ENCODE measurements at places on chromosomes 11 and 22. TPM values are rescaled to one million over a fixed set of nuclear protein-coding genes. Genes with fewer than 3 reads are reported as not detected.
A peak's percentile ranks its signal among the peaks of the same experiment; 100 is the strongest.

CYB561A3 gene
- total RNA-seq, result 13.6 TPM

DNA sequence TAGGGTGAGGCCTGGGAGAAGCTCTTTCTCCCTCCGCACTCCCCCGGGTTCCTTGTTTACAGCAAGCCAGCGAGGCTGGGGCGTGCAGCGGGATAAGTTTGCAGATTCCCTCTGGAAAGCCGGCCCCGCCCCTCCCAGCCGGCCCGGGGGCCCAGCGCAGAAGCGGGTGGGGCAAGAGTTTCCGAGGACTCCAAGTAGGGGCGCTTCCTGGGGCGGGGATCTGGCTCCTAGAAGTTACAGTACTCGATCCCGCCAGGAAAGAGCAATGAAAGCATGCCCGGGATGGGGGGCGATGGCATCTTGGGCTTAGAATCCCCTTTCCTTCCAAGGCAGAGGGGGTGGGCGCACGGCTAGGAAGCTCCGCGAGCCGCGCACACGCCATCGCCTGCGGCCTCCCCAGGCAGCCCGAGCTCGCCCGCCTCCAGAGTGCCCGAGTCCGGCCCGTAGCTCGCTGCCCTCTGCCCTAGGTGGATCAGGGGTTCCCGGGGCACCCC lies 385 bp downstream of the TST start:
- DNase-seq, result peak; percentile 55

PPP2R1B gene
- 52.8 TPM for total RNA-seq

DNA sequence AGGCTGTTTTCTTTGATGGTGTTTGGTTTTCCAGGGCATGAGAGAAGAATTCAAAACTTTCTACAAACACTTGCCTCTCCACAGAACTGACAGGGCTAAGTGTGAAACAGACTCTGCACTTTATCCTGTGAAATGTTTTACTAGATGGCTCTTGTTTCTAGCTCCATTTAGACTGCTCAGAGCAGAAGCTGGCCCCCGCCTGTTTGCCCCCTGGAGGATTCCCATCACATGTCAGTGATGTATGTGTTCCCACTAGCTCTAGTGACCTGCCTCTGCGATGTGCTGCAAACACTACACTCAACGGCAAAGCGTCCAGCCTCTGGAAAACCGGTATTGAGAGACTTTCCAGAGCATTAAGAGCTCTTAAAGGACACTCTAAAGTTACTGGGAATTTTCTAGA lies 41.4 kb upstream of the PCF11 start:
- DNase-seq, result no peak

GRCh38 chr11:64103277-64103985 lies 62.5 kb downstream of the MACROD1 start:
- no peak for DNase-seq

DNA sequence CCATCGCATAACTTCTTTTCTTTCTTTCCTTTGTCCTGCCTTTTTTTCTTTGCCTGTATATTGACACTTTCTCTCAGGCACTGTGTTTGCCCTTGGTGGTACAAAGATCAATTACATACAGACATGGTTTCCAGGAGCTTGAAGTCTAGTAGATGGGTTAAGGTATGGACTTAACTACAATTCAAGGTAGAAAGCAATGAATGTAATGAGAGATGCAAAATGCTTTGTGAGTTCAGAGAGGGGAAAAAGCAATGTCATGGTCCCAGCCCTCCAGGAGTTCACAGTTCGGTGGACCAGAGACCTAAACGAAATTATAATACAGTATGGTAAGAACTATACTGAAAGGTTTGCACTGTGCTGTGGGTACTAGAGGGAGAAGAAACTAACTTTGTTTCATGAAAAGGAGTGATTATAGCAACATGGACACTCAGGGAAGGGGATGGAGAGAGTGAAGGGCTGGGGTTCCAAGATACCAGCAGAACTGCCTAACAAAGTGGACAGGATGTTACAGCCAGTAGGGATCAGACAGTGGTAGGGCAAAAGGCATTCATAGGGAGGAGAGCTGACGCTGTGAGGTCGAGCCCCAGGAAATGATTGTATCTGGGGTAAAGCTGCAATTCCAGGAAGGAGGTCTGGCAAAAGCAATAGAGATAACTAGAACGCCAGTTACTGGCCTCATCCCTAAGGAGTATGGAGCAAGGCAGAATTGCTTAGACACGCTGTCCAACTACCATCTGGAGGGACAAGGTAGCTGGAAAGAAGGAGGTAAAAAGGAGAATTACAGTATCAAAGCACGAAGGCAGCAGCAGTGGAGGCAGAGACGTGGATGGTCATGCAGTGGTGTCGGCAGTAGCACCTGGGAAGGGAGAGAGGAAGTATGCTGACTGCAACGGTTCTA lies 158.3 kb upstream of the MTMR2 start:
- DNase-seq, result no peak

GRCh38 chr11:107691000-107691750 lies 20.7 kb downstream of the SLN start:
- peak; percentile 36 for DNase-seq

DNA sequence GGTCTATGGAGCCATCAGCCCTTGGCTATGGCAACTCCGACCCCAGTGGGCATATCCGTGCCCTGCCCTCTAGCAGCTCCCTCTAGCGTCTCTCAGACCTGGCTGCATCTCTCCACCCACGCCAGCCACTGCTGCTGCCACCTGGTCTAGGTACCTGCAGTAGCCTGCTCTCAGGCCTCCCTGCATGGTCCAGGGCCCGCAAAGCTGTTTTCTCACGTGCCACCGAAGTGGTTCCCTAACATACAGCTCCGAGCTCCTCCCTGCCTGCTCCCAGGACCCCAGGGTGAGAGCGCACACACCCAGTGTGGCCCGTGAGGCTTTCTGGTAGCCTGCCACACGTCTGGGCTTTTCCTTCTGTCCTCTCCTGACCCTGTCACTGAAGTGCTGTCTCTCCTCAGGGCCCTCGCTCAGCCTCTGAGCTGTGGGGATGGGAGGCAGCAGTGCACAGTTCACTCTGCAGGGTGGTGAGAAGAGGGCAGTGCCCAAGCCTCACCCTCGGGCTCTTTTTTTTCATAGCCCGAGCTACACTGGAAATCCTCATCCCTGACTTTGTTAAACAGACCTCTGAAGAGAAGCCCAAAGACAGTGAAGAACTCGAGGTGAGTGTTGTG lies 14.3 kb downstream of the DGCR8 start:
- no peak for DNase-seq

VPS26B gene
- 51.1 TPM for total RNA-seq

RIMBP3C gene
- 0.36 TPM for total RNA-seq

DNA sequence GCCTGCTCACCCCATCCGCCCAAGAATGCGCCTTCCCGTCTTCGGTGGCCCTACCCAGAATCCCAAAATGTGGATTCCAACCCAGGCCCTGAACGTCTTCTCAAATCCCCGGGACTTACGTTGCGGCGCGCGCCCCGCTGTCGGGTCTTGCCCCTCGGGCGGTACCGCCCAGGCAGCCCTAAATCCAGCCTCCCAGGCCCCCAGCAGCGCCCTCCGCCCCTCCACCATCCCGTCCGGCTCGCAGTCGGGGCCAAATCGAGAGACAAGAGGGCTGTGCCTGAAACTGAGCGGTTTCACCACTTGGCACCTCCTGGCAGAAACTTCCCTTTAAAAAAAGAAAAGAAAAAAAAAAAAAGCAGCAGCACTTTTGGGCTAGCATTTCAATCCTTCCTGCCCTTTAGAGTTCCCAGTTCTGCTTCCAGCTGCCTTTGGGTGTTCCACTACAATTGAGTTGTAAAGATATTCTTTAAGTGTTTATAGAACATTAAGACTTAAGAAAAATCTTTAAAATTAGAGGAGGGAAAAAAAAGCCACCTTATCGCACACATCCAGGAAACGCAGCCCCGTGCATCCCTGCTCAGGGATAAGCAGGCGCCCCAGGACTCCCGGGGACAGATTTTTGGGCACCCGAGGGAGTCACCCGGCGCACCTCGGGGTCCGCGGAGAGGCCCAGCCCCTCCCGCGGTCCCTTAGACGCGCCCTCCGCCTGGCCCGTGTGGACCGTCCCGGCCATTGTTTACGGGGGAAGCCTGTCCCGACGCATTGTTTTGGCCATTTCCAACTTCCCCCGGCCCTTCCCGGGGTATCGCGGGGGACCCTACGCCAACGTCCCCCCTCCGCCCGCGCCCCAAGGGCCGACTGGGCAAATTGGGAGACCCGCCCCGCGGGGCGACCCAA lies 57.6 kb downstream of the KCNJ4 start:
- no peak for DNase-seq

GRCh38 chr22:37775785-37776638 lies 31.7 kb upstream of the GCAT start:
- peak; percentile 99 for DNase-seq

ARHGAP1 gene
- 28.1 TPM for total RNA-seq

- DNase-seq, result no peak
Measured at GRCh38 chr11:35970445-35970844, 26.6 kb downstream of the LDLRAD3 start.

All from IMR-90 (cell line).